ENCODE measurements at places on chromosomes 13 and 19.

GRCh38 chr19:47145639-47146486 lies 15.2 kb downstream of the SAE1 start:
- DNase-seq: no peak

DNA sequence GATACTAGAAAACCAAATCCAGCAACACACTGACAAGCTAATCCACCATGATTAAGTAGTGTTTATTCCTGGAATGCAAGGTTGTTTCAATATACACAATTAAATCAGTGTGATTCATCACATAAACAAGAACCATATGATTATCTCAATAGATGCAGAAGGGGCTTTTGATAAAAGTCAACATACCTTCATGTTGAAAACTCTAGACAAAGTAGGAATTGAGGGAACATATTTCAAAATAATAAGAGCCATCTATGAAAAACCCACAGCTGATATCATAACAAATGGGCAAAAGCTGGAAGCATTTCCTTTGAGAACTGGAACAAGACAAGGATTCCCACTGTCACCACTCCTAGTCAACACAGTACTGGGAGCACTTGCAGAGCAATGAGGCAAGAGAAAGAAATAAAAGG lies 213.6 kb upstream of the CSNK1A1L start:
- no peak for DNase-seq

GRCh38 chr13:29067306-29067945 lies 247.3 kb downstream of the MTUS2 start:
- DNase-seq: no peak

DNA sequence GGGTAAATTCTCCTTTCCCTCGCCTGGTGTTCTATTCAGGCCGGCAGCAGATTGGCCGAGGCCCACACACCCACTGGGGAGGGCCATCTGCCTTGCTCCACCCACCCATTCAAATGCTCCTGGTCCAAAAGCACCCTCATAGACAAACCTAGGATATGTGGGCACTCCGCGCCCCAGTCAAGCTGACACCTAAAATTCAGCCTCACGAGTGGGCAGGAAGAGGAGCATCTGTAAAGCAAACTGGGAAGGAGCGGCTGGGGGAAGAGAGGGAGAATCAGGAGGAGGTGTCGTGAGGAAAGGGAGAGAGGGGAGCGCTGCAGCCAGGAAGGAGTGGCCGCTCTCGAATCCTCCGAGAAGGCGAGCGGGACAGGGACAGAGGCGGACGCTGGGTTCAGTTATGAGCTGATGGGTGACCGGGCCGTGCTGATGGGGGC lies 136.9 kb downstream of the USP12 start:
- DNase-seq: no peak

GRCh38 chr19:34481861-34482379 lies 362 bp downstream of the WTIP start:
- DNase-seq: no peak

DNA sequence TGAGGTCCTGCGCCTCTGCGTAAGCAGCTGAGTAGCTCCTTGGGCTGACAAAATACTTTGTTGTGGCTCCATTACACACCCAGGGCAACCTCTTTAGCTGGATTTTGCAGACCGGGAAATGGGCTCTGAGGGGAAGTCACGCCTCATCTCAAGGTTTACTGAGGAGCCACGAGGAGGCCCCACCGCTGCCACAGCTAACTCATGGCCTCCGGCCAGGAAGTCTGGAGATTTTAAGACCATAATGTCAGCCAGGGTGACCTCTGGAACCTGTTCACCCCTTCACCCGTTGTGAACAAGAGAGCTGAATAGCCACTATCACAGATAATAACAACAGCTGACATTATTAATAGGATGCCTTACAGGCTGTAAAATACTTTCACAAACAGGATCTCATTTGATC lies 351.3 kb upstream of the TMTC4 start:
- DNase-seq: no peak

- DNase-seq: no peak
These were observed 164.7 kb downstream of the KATNAL1 start for GRCh38 chr13:30142486-30143211.

DNA sequence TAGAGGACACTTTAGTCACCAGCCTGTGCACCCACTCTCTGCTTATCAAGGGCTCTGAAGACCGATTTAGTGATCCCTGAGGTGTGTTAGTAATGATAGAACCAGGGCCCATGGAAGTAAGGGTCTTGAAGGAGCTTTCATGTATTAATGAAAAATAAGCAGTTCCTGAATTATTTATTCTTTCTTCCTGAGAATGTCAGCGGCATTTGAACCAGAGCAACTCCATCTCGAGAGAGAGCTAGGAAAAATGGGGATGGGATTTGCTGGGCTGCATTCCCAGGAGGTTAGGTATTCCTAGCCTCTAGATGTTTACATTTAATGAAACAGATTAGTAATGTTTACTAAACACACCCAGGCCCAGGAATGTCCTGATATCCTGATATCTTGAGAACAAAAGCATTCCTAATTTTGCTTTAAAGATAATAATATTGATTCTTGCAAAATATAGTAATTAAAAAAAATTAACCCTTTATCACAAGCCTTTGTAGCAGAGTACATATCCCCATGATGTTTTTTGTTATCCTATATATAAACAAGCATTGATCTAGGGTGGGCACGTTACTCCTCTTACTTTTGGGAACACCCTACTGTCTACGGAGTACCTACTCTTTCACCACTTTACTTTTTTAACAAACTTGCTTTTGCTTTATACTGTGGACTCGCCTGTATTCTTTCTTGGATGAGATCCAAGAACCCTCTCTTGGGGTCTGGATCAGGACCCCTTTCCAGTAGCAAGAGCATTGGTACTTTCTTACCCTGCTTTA lies 63.1 kb downstream of the COG3 start:
- DNase-seq: no peak

GRCh38 chr13:75236774-75237173 lies 245.2 kb downstream of the TBC1D4 start:
- DNase-seq: no peak

DNA sequence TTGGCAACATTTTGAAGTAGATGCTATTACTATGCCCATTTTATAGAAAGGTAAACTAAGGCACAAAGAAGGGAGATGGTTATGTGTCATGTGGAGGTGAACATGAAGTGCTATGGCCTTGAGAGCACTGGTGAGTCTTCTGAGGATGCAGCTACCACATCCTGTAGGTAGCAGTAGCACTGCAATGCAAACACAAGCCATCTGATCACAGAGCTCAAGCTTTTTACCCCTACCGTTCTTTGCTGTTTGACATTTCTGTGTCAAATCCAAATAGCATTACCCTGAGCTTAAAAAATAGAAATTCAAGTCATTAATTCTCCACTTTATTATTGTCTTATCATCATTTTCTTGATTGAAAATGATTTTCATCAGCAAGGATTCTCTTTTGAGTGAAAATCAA lies 382.9 kb downstream of the KCTD12 start:
- no peak for DNase-seq

GRCh38 chr19:440391-441212 lies 20.2 kb downstream of the SHC2 start:
- DNase-seq: no peak
